Ascending aorta (tissue), 2 donors: ENCODE measurements at places on chromosomes 16 and 17.
A peak's percentile ranks its signal among the peaks of the same experiment; 100 is the strongest.

DNA sequence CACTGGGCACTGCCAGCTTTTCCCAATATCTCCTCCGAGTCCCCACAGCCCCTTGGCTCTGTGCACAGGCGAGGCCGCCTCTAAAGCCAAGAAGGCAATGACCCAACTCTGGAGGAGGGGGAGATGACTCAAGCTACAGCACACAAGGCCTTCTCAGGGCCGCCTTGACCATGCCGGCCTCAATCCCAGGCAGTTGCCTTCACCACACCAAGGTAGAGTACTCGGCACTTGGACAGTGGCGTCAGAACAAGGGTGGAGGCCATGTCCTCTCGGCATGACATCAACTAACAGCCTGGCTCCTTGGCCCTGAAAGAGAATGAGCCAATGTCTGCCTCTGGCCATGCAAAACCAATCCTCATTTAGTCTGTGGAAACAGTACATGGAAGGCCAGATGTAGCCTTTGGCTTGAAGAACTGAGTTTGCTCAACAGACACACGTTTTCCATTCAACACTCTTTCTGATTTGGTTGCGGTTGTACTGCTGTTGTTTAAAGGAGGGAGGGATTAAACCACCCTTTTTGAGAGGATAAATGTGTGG is 139.6 kb downstream of the XYLT1 start:
- DNase-seq: peak; percentile 57

DNA sequence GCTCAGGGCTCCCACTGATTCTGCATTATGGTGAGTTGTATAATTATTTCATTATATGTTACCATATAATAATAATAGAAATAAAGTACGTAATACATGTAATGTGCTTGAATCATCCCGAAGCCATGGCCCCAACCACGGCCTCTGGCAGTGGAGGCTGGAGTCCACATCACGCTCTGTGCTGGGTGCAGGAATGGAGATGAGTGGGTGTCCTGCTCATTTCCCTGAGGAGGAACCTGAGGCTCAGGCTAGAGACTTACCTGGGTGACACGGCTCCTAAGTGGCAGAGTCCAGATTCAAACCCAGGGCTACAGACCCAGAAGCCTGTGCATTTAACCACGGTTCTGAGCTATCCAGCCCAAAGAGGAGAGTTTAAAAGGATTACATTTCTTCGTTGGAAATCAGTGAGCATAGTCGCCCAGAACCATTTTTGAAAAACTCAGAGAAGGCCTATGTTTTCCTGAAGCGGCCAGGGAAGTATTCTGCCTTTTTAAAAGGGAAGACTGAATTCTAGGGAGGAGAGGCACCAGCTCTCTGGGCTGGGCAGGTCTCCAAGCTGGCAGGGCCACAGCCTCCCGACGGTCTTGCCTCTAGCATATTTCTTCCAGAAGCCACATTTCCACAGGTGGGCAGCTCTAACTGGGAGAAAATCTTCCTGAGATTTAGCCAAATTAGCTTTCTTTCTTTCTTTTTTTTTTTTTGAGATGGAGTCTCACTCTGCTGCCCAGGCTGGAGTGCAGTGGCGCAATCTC is 6.7 kb downstream of the IL4R start:
- no peak for DNase-seq

- no peak for DNase-seq
Measured at GRCh38 chr16:69321080-69321479, 9.3 kb downstream of the PDF start.

- DNase-seq: no peak
Measured at GRCh38 chr16:52455549-52456277, 91.2 kb downstream of the TOX3 start.

- no peak for DNase-seq
Measured at GRCh38 chr17:71869293-71869692, 251.5 kb upstream of the SOX9 start.

DNA sequence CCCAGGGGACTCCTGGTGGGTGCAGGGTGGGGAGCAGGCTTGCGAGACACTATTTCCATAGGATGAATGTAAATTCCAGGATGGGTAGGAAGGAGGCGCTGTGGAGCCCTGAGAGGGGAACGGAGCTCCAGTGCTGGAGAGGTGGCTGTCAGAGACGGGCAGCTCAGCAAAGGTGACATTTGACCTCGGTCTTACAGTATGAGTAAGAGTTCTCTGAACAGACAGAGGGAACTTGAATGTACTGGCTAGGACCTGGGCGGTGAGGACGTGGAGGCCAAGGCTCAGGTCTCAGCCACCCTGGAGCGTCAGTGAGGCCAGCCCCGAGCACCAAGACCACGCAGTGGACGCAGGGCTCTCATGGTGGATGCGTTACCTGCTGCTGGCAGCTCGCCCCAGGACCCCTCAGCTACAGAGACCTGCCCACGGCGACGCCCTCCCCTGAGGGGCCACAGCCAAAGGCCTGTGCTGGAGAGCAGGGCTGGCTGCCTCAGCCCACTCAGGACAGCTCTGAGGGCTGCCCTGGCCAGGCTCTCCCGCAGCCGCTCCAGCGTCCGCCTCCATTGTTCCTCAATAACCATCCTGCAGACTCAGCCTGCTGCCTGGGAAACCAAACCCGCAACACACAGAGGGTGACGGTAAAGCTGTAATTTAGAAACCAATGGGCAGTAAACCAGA is 65.9 kb upstream of the TNRC6C start:
- no peak for DNase-seq

GRCh38 chr17:75501378-75502071 is 13.8 kb downstream of the CASKIN2 start:
- DNase-seq: no peak
